ENCODE measurements at places on chromosomes 2 and 18.

DNA sequence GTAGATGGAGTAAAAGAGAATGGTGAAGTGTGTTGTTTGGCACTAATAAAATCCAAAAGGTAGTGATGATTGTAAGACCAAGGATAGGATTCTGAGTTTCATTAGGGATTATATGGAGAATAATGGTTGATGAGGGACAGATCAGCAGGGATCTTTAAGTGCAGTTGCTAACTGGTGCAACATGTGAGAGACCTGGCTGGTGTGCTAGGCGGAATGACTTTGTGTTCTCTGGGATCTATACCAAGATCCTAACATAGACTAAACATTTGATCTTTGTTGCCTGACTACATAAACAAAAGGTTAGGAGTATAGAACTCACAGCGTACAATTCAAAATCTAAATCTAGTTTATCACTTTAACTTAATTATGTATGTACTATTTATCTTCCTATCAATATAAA is 135.4 kb downstream of the PTRHD1 start:
- no peak for DNase-seq

GRCh38 chr2:25938345-25938744 is 44.0 kb downstream of the KIF3C start:
- peak; percentile 86 for DNase-seq

DNA sequence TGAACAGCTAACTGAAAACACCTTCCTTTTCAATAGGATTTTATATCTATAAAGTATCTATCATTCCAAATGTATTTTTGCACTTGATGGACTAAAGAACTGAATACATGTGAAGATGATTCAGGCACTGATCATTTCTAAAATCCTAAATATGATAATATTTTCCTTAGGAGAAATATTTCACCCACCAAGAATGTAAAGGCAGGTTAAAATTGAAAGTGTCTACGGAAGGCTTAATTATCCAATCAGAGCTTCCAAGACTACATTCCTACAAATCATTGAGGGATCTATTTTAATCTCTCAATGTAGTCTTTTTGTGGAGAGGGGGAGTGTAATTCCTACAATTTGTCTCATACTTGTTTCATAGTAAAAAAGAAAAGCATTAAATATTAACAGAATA is 3.6 kb downstream of the GALNT3 start:
- no peak for DNase-seq

DNA sequence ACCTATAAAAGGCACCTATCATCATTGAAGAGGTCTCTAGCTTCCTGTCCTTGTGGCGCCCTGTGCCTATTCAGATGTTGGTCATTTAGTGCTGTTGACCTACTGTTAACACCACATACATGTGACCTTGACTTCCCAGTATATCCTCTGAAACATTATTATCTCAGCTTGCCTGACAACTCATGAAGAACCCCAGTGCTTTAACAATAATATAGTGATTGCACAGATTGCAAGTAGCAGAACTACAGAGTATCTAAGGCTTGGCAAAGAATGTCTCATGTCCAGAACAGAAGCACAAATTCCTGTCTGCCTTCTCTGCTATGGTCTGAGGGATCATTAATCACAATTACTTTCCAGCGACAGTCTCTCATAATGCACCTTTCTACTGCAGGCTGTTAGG is 165.3 kb downstream of the LCLAT1 start:
- DNase-seq = no peak

DNA sequence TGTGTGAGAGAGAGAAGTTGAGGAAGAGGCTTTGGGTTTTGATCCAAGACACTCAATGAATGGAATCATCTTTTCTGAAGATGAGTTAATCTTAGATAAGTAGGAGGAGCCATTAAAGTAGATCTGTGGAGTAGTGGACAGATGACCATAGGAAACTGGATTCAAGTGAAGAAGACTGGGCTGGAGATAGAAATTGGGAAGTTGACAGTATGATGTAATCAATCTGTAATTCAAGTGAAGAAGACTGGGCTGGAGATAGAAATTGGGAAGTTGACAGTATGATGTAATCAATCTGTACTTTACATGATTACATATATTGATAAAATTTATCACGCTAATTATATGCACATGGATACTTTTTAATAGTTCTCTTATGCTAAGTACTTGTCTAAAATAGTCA is 92.8 kb downstream of the PHLPP1 start:
- DNase-seq = no peak

- peak; percentile 73 for DNase-seq
These were observed 17.9 kb downstream of the CAPN10 start for GRCh38 chr2:240604291-240604938.

- DNase-seq = no peak
These were observed 99.5 kb downstream of the MRO start for GRCh38 chr18:50720325-50720674.

- no peak for DNase-seq
These were observed 12.8 kb upstream of the SFTPB start for GRCh38 chr2:85680707-85681371.

GRCh38 chr2:3260959-3261358 is 116.7 kb downstream of the EIPR1 start:
- DNase-seq = no peak

DNA sequence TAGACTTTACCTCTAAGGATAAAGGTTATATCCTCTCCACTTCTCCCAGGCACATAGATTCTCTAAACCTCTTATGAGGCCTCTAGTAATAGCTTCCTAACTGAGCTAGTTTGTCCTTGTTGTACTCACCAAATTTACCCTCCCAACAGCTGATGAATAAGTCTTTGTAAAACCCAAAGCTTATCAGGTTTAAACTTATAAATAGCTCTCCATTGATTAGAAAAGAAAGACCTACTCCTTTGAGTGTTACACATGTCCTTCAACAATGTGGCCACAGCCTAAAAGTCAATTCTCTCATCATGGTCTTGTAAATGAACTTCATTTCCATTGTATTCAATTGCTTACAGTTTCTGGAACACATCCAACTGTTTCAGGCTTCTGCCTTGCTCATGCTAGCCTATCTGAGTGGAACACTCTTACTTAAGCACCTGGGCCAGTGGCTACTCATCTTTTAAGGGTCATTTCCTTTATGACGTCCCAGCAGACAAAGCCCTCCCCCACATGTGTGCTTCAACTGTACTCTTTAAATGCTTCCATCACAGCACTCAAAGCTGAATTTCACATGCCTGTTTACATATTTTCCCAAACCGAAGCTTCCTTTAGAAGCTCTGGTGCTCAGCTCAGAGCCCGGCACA is 131.6 kb downstream of the CDH2 start:
- no peak for DNase-seq

GRCh38 chr2:46101557-46102220 is 195.5 kb upstream of the EPAS1 start:
- no peak for DNase-seq

DNA sequence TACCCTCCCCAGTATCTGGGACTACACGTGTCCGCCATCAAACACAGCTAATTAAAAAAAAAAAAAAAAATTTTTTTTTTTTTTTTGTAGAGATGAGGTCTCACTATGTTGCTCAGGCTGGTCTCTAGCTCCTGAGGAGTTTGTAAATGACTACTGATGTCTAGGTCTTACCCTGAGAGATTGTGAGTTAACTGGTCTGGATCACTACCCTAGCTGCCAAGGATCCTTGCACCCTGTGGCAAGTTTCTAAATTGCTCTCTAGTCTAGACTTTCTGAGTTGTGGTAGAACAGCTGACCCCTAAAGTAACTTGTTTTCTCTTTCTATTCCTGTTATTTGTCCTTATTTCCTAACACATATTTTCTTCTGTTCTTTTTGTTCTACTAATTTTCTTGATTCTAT is 44.5 kb downstream of the ABHD3 start:
- DNase-seq = no peak

- DNase-seq = no peak
These were observed 37.2 kb downstream of the CLASP1 start for GRCh38 chr2:121611730-121612705.

DNA sequence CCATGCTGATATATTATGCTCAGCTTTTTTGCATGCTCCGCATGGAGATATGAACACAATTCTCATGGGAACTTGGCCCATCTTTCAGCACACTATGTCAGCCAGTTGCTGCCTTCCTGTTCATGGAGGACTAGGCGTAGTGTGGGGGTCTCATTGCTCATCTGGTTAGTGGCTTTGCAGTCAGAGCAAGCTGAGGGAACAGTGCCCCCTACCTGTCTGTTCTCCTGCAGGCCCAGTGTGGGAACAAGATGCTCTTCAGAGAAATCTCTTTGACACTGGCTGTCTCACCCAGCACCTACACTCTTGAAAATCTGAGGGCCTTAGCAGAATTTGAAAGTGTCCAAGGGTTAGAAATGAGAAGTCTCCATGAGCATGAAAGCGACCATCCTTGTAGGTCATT is 47.1 kb downstream of the SPTBN1 start:
- no peak for DNase-seq
